Stimulated activated CD8-positive, alpha-beta memory T cell treated with anti-CD3 and anti-CD28 coated beads, Interleukin-7, amount 100 ng/mL, for 1 hour (primary cell): ENCODE measurements at places on chromosomes 7 and 10.

DNA sequence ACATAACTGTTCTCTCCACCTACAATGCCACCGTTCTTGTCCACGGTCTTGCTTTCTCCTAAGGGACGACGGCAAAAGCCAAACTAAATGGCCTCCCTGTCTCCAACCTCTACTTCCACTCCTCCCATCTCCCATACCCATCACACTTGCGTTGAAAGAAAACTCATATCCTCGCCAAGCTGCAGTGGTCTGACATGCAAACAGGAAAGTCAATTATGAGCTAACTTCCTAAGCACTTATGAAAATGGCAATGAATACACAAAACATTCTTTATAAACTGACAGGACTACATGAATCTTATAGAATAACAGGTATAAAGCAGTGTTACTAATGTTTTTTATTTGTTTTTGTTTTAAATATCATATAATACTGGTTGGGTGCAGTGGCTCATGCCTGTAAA, 46.4 kb downstream of the TYW1B start:
- no peak for DNase-seq

DNA sequence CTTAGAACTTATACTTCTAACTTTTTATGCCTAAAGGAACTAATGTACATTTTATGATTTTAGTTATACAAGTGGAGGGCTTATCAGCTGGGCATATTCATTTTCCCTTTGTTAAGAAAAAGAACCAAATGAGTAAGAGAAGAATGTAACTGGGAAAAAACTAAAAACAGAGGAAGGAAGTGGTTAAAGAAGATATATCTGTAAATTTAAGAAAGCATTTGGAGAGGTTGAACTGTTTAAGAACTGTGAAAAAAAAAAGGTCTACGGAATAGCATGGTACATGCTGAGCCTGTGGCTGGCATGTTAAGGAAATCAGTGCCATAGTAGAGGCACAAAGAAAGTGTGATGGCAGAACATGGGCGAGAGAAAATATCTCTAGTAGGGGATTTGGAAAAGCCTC, 6.2 kb downstream of the MDFIC start:
- no peak for DNase-seq

DNA sequence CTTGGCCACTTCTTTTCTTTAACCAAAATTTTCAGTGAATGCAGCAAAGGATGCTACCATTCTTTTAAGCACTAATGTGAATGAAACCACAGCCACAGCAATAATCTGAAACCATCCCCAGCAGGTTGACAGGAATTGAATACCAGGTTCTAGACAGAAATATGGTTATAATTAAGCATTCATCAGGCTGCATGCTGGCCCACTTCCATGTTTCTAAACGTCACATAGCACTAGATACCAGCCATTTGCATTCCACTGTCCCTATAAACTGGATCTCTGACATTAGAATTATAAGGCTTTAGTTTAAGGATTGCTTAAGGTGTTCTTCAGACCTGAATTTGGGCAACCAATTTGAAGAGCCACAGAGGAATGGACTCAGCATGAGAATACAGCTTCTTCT, 340.8 kb upstream of the KLF6 start:
- no peak for DNase-seq

- DNase-seq = no peak
Measured at GRCh38 chr7:76280408-76280807, 22.1 kb upstream of the HSPB1 start.

GRCh38 chr7:130113887-130114286, 43.6 kb downstream of the KLHDC10 start:
- DNase-seq = no peak

DNA sequence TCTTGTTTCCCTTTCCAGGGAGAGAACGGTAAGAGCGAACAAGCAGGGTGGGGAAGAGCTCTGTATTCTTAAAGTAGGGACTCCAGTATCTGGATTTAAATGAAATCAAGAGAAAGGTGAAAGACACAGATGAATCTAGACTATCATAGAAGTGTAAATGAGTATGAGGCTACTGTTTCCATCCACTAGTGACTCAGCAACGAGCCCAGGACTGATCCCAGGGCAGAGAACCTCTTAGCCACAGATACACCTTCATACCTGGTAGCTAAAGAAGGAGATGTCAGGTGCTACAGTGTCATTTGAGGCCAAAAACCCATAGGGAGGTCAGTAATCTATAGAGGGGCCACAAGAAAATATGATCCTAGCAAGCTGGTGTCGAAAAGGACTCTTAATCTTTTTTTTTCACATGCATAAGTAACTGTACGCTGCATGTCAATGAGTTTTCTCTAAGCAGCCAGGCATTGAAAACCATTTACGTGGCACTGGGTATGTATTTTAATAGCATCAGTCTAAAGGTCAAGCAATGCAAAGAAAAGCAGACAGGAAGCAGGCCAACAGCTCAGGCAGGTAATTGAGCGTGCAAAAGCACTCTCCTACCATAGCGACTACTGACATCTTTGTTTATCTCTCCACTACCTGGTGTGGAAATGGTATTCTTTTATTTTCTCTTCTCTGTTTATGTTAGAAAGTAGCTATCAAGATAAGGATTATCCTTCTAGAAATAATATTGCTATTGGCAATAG, 91.5 kb upstream of the EGR2 start:
- DNase-seq = no peak

- no peak for DNase-seq
Measured at GRCh38 chr10:79149662-79150443, 81.1 kb downstream of the ZMIZ1 start.

- DNase-seq = no peak
Measured at GRCh38 chr7:22667562-22668239, 59.3 kb upstream of the IL6 start.

- no peak for DNase-seq
Measured at GRCh38 chr10:100647928-100648327, 97.5 kb upstream of the PAX2 start.

GRCh38 chr7:19369182-19369581, 224.0 kb upstream of the FERD3L start:
- no peak for DNase-seq

GRCh38 chr7:41955893-41956675, 253.2 kb upstream of the INHBA start:
- DNase-seq = no peak

DNA sequence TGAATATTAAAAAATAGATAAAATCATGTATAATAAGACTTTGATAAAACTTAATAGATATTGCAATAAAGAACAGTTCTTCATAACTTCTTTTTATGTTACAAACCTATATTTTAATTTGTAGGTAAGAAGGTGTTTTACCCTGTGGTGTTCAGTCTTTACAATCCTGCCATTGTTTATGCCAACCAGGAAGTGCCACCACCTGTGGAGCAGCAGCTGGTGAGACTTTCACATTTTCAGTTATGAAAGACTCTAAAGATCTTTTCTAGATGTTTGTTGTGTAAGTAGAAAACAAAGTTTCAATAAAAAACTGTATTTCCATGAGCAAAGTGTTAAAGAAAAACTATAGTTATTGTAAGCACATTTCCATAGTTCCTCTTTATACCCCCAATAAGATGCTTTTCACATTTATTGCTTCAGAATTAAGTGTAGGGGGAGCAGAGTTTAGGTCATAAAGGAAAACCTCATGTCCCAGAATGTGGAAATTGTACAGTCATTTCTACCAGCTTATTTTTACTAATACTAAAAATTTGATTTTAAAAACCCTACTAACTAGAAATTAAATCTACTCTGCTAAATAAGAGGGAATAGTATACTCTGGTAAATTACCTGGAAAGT, 28.7 kb downstream of the CSGALNACT2 start:
- no peak for DNase-seq

DNA sequence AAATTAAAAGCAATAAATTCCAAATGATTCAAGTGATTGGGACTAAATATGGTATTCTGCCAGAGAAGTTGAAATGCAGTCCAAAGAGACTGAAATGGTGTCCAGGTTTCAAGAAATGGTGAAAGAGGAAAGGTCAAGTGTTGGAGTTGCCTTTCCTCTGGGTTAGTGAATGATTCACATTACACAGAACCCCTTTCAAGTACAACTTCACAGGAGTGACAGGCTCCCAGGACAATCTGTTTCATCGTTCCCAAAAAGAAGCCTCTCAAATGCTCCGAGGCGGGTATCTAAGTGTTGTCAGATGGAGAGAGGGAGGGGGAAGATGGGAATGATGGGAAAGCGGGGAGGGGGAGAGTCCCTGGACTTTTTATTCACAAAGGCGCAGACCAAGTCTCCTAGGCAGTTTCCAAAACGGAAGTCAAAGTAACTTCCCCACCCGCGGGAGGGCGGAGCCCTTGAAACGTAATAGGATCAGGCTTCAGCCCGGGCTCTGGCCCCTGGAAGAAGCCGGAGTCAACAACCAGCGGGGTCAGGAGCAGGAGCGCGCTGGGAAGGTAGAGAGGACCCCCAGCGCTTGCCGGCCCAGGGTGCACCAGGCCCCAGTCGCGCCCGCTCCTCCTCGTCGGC, 754 bp downstream of the SLC25A13 start:
- DNase-seq = peak; percentile 11

DNA sequence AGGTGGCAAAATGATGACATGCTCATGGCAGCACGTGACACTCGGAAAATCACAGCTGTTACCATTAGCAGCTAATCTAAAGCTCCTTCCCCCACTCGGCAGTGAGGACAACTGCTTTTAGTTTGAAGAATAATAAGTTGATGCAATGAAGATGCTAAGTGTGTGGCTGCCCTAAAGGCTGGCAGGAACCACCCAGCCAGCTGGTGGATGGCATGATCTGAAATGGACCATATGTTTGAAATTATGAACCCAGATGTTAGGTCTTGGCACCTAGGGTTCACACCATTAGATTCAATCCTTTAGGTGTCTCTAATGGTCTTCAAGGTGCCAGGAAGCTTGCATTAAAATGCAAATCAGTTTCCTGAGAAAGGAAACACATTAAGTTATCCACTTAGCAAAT, 230.1 kb downstream of the WDR11 start:
- DNase-seq = no peak

DNA sequence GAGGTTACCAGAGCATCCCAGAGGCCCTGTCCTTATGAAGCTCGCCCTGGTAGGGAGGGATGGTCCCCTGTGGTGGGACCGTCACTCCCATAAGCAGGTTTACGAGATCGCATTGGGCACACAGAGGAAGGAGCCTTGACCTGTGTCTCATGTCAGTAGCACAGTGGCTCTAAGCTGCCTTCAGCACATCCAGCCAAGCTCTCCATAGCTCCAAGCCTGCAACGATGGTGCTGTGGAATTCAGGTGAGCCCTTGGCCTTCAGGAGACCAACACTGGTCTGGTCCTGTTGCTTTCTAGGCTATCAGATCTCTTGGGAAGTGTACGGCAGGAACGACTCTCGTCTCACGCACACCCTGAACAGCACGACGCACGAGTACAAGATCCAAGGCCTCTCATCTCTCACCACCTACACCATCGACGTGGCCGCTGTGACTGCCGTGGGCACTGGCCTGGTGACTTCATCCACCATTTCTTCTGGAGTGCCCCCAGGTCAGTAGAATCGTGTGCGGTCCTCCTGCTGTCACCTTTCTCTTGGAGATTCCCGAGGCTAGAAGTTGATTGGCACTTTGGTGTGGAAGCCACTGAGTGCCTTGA, 605.3 kb upstream of the FOXK1 start:
- no peak for DNase-seq

GRCh38 chr7:20388084-20388483, 57.4 kb downstream of the ITGB8 start:
- DNase-seq = no peak

DNA sequence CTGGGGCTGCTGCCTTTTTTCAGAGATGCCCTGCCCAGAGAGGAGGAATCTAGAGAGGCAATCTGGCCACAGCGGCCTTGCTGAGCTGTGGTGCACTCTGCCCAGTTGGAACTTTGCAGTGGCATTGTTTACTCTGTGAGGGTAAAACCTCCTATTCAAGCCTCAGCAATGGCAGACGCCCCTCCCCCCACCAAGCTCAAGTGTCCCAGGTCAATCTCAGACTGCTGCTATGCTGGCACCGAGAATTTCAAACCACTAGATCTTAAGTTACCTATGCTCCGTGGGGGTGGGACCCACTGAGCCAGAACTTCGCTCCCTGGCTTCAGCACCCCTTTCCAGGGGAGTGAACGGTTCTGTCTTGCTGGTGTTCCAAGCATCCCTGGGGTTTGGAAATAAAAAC, 77.2 kb downstream of the EXOC4 start:
- DNase-seq = no peak

- no peak for DNase-seq
Measured at GRCh38 chr10:116084161-116084560, 188.8 kb downstream of the GFRA1 start.

DNA sequence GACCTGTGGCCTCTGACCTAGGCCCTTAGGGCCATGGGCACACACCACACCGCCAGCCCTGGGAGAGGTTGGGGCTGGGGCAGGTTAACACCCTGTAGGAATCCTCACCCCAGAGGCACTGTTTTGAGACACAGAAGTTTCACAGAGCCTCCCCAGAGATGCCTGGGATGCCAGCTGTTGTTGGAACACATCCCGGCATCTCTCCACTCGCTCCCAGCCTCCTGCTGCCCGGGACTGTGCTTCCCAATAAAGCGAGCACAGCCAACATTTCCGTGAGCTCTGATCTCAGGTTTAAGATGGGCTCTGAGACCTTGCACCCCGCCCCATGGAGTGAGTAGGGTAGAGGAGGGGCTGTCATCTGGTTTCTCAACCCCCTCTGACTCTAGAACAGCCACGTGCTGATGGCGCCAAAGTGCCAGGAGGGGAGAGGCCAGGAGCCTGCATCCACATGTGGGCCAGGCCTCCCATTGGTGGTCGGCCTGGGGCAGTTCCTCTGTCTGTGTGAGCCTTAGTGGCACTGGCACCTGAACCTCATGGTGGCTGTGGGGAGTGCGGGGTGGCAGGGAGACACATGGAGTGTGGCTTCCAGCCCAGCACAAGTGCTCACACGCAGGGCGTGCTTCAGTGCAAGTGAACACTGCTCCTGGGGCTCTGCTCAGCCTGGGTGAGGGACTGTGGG, 54.7 kb downstream of the RASGEF1A start:
- DNase-seq = no peak

- DNase-seq = no peak
Measured at GRCh38 chr7:150940431-150941102, 37.6 kb downstream of the KCNH2 start.

GRCh38 chr7:149720372-149721083, 52.9 kb downstream of the ZNF467 start:
- no peak for DNase-seq

GRCh38 chr10:84845628-84846261, 517.4 kb downstream of the CCSER2 start:
- DNase-seq = no peak

DNA sequence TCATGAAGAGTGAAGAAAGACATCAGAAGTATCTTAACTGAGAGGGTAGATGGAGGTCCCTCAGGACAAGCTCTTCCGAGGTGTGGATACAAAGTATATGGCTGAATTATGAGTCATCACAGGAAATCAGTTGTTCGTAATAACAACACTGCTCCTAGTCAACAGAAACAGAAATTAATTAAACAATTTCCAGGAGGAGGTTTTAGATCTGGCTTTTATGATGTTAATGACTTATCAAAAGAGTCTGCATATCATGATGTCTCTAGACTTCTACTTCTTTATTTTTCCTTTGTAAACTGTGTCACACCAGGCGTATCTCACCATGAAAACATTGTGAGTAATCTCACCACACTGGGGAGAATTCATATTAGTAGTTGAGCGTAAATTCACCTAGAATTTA, 31.2 kb downstream of the OSBPL3 start:
- DNase-seq = no peak

GRCh38 chr10:49527061-49527460, 11.9 kb downstream of the ERCC6 start:
- DNase-seq = no peak

- DNase-seq = no peak
Measured at GRCh38 chr7:983004-983615, at the start of gene CYP2W1. Gene CYP2W1, plus strand, starts transcription at chr7:983181. Its CDS starts 31 bp downstream, at chr7:983212.

GRCh38 chr10:774223-774622, 84.8 kb upstream of the DIP2C start:
- DNase-seq = no peak
